Effector CD4-positive, alpha-beta T cell (primary cell): ENCODE measurements at places on chromosomes 12 and 14.
A peak's percentile ranks its signal among the peaks of the same experiment; 100 is the strongest.

DNA sequence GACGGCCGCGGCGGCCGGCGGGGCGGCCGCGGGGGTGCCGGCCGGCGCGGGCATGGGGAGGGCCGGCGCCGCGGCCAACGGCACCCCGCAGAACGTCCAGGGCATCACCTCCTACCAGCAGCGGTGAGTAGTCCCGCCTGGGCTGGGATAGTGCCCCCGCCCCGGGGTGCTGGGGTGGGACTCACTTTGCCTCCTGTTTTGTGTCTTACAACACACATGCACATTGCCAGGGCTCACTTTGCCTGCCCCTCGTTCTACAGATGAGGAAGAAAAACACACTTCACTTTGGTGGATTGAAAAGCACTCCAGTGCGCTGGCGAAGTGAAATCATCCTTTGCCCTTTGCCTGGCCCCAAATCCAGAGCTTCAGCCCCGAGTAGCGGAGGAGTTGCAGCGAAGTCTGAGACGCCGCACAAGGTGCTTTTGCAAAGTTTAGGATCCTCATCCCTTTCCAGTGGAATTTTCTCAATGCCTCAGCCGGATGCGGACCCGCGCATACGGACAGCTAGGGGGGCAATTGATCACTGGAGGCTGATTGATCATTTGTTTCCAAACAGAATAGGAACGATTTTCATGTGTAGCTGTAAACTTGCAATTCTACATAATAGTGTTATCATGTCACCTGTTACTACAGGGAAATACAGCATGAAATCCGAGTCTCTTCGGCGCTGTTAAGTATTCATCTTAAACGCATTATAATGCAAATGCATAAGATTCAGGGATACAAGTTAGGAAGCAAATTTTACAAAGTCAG is 3.6 kb upstream of the NPAS3 start:
- no peak for DNase-seq

GRCh38 chr12:54294152-54294952 is 6.5 kb downstream of the NFE2 start:
- peak; percentile 35 for DNase-seq

GRCh38 chr12:60173224-60174170 is 577.7 kb downstream of the SLC16A7 start:
- no peak for DNase-seq

GRCh38 chr12:65728848-65729793 is 95.2 kb upstream of the HMGA2 start:
- DNase-seq, result no peak

DNA sequence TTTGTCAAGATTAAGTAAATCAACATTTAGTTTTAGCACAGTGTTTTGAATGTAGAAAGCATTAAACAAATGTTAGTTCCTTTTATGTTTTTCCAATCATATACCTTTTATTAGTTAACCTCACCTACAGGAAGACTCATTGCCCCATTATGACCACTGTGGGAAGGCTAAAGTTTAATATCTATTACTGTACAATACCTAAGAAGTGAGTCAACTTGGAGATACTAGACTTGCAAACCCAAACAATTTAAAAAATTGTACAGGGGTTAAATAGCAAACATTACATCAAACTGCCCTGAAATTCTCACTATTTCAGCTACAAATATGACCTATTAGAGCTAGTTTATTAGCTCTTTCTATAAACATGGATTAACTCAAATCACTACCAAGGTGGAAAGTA is 8.6 kb upstream of the G2E3 start:
- DNase-seq, result no peak

GRCh38 chr12:12684375-12685106 is 11.4 kb downstream of the GPR19 start:
- DNase-seq, result no peak

GRCh38 chr12:22687361-22688076 is 62.5 kb downstream of the ETNK1 start:
- DNase-seq, result no peak

GRCh38 chr12:32486158-32486557 is 86.8 kb downstream of the FGD4 start:
- no peak for DNase-seq

GRCh38 chr12:31234053-31234840 is 91.7 kb downstream of the SINHCAF start:
- no peak for DNase-seq

DNA sequence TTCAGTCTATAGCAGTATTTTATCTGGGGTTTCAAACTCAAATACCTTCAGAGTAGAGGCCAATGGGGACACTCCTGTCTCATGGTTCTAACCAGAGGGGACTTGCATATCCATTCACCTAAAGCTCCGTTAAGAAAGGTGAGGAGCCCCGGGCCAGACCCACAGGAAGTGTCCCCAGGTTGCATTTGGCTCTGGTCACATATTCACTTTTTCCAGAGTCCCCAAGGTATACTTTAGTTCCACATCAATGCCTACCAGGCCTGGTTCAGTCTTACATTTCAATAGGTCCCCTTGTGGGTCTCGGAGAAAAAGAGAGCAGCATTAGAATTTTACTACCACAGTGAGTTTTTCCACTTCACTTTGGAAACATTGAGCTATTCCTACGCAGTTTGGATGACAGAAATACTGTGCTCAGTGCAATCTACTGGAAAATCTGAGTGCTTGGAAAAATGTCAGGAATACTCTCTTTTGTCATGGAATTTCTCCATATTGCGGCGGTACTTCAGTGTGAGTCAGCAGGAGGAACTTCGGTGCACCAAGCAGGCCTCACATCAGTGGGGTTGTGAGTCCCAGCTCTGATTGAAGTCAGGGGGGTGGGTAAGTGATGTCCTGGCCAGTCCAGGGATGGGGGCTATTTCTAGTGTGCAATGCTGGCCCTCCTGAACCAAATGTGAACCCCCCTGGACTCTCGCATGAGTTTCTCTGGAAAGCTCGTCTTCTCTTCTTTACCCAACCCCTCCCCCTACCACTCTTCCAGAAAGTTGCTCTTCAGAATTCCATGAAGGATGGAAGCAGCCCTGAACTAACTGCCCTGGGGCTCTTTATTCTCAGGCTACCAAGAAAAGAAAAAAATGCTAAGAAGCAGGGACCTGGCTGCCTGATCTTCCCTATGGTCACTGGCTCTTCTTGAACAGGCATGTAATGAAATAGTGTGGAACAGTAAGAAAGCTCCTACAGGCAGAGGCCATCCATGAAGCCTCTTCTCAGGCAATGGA is 184.7 kb downstream of the PRKCH start:
- DNase-seq, result no peak

DNA sequence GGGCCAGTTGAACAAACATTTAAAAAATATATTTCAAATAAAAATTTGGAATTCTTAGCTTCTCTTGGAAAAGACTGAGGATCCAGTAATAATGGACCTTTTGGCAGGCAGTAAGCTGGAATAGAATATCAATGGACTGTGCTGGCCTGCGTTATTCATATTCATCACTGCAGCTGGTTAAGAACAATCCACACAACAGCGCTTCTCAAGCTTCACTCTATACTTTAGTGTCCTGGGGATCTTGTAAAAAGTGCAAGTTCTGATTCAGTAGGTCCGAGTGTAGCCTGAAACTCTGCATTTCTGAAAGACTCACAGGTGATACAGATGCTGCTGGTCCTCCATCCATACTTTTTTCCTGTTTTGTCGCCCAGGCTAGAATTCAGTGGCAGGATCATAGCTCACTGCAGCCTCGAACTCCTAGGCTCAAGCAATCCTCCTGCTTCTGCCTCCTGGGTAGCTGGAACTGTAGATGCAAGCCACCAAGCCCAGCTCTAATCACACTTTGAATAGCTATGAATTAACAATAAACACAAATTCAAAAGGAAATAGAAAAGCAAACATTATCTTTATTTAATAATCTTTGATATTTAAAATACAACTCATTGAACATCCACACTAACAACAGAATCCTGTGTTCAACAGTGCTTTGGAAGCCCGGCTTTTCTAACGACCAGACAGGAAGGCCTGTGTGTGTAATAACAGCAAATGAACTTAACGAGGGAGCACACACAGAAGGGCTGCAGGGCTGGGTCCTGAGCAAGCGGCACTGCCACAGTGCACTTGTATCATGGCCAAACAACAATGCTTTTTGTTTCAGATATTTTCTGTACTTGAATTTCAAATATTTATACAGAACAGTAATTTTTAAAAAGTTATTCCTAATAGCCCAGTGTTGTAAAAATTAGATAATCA is 18.4 kb upstream of the TRIP11 start:
- no peak for DNase-seq

DNA sequence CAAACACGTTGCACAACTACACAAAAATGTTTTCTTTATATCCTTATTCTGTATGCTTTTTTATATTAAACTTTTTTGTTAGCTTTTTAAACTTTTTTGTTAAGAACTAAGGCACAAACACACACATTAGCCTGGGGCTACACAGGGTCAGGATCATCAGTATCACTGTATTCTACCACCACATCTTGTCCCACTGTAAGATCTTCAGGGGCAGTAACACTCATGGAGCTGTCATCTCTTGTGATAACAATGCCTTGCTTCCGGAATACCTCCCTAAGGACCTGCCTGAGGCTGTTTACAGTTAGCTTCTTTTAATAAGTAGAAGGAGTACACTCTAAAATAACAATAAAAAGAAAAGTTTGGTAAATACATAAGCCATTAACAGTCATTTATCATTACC is 42.2 kb downstream of the PLEKHA5 start:
- DNase-seq, result no peak

DNA sequence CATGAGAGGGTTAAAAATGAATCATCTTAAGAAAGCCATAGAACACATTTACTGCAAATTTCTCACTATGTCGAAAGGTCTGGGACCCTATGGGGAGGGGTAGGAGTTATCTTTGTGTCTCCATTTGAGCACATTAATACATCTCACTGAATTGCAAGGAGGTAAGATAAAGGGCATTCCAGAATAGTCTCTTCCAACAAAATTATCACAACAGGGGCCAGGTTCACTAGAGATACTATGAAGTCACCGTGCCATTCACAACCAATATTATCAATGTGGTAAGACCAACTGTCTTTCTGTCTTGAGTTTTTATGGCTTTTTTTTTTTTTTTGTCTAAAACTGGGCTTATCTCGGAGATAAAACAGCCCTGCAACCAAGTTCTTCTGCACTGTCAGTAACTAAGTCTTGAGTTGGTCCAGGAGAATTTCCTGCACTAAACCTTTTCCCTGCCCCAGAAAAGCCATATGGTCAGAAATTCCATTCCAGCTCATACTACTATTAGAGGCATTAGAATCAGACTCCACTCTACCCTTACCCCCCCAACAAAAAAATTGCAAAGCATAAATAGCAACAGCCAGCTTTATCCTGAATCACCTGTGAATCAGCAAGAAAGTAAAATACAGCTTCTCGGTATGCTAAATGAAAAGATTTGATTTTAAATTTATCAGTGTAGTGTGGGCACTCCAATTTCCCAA is 79.7 kb downstream of the PTPRR start:
- no peak for DNase-seq

GRCh38 chr12:21683115-21683514 is 25.5 kb upstream of the LDHB start:
- no peak for DNase-seq

GRCh38 chr12:98612696-98613334 is 19.3 kb downstream of the SLC25A3 start:
- no peak for DNase-seq

DNA sequence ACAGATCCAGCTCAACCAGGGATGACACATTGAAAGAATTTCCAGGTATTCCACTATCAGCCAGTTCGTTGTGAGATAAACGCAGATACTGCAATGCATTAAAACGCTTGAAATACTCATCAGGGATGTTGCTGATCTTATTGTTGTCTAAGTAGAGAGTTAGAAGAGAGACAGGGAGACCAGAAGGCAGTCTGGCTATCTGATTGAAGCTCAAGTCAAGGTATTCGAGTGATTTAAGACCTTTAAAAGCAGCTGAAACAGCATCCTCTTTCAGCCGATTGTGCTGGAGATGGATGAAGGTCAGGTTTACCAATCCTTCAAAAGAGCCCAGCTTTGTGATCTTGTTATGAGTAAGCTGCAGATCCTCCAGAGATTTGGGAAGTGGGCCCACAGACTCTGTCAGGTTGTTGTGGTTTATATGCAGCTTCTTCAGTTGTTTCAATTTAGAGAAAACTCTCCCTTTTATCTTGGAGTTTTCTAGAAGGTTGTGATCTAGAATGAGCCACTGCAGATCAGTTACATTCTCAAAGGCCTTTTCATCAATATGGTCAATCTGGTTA is 3.0 kb downstream of the LUM start:
- DNase-seq, result no peak

- DNase-seq, result no peak
These were observed 29.9 kb downstream of the PXN start for GRCh38 chr12:120235369-120236323.

DNA sequence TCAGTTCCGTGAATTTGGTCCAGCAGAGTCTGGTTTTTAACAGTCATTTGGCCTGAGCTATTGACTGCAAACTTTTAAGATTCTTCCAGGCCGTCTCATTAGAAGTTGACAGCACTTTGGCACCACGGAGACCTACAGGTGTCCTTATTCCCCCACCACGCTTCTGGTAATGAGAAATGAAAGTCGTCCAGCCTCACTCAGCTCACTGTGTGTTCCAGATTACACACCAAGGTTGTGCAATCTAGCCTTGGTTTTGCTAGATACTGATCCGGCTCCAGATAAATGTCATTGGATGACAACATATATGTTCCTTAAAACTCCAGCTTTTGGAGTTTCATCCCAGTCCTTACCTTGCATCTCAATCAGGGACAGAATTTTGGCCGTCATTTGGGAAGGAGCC is 210.4 kb downstream of the CHST11 start:
- DNase-seq, result no peak

GRCh38 chr12:111467092-111467856 is 61.6 kb downstream of the SH2B3 start:
- no peak for DNase-seq

GRCh38 chr14:80698974-80699373 is 242.6 kb downstream of the CEP128 start:
- DNase-seq, result no peak

GRCh38 chr14:85417396-85417795 is 112.5 kb upstream of the FLRT2 start:
- DNase-seq, result no peak

DNA sequence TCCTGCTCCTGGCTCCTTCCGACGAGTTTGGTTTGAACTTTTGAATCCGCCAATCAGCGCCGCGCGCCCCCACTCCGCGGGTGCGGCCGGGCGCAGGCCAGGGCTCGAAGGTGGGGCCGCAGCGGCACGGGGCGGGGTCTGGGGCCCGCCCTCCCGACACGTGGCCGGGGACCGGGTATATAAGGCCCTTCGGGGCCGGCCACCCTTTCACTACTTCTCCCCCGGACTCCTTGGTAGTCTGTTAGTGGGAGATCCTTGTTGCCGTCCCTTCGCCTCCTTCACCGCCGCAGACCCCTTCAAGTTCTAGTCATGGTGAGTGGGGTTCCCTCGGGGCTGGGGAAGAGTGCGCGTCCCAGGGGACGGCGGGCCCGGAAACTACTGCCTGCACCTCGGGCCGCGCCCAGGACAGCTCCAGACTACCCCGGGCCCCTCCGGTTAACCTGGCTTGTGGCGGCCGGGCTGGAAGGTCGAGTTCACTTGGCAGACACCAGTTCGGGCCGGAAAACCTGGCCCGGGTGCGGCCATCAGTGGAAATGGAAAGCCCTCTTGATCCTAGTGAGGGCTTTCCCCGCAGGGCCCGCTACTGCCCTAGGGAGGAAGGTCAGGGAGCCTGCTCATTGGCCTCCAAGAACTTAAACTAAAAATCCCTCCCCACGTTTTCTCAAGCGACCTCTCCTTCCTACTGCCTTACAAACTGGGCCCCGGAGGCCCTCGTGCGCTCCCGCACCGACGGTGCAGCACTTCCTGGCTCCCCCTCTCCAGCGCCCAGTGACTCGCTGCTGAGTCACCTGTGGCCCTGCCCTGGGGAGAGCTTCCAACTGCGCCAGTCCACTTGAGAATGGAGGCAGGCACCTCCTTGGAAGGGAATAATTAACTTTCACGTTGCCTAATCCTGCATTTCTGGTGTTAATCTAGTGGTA is at the start of gene TUBA1C:
TUBA1C (plus strand) TSS at position 210 of the 920 bp plus-strand sequence; CDS start at position 310, 100 bp downstream.
- DNase-seq, result peak; percentile 72
